ENCODE measurements at places on chromosomes 11 and 22. TPM values are rescaled to one million over a fixed set of nuclear protein-coding genes. Genes with fewer than 3 reads are reported as not detected.

DNA sequence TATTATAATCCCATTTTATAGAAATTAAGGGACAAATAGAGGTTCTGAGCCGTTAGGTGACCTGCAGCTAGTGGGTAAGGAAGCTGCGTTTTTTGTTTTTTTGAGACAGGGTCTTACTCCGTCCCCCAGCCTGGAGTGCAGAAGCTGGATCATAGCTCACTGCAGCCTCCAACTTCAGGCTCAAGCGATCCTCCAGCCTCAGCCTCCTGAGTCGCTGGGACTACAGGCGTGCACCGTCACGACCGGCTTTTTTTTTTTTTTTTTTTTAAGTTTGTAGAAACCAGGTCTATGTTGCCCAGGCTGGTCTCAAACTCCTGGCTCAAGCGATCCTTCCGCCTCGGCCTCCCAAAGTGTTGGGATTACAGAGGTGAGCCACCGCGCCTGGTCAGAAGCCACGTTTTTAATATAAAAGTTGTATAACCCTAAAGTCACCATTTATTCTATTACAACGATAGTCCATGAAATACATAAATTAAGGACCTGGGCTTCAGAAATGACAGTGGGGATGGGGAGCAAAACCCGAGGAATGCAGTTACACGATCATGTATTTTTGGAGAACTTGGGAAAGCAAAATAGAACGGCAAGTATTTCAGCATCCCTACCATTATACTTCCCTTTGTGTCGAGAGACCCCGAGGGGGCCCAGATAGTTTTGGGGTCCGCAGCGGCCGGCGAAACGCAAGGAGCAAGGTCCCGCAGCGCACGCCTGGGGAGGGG, 638 bp downstream of the SAAL1 start:
- H3K36me3 ChIP-seq: peaks cover 12% of the 10 kb centered on the region
- peak overlapping the region; percentile 13 for H3K27ac ChIP-seq
- peaks cover 10% of the 10 kb centered on the region for H3K4me1 ChIP-seq
- H3K4me3 ChIP-seq: peak overlapping the region; percentile 99
- peaks cover 2% of the 10 kb centered on the region for H3K27me3 ChIP-seq
- DNase-seq: no peak

- no peak for DNase-seq
- H3K36me3 ChIP-seq: no peaks in the 10 kb centered on the region
- H3K27me3 ChIP-seq: peaks cover 3% of the 10 kb centered on the region
- H3K4me1 ChIP-seq: peaks cover 9% of the 10 kb centered on the region
Measured at GRCh38 chr22:39947220-39948216, 12.7 kb upstream of the TMA7B start.

SCGB1A1 gene
- total RNA-seq: not detected

DNA sequence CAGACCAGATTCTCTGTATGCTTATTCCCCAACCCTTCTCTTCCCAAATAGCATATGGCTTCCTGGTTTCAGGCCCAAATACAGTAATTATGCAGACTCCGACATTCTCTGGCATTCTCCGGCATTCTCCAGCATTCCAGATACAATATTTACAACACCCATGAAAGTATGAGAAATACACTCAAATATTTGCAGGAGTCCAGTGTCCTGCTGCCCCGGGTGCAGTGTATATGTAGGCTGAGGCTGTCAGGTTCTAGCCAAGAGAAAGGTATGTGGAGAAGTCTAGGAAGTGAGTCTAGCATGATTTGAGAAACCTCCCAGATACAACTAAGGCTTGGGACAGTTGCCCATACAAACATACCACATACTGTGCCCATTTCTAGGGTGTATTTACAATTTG, 160.7 kb downstream of the SOX6 start:
- peak; percentile 28 for DNase-seq
- no peak overlapping the region for H3K4me3 ChIP-seq
- H3K27ac ChIP-seq: peak overlapping the region; percentile 11
- no peaks in the 10 kb centered on the region for H3K27me3 ChIP-seq

PPARA gene
- 27.8 TPM for total RNA-seq

GRCh38 chr22:44448271-44448830, 49.7 kb downstream of the RTL6 start:
- H3K27me3 ChIP-seq: peaks cover 8% of the 10 kb centered on the region
- no peaks in the 10 kb centered on the region for H3K36me3 ChIP-seq
- H3K27ac ChIP-seq: no peak overlapping the region
- H3K4me1 ChIP-seq: peaks cover 16% of the 10 kb centered on the region
- no peak overlapping the region for H3K4me3 ChIP-seq
- peak; percentile 89 for DNase-seq

GRCh38 chr11:2687782-2688191, 12.0 kb downstream of the KCNQ1OT1 start:
- H3K36me3 ChIP-seq: peaks cover 27% of the 10 kb centered on the region
- H3K4me1 ChIP-seq: peaks cover 78% of the 10 kb centered on the region
- H3K4me3 ChIP-seq: no peak overlapping the region
- DNase-seq: no peak
- no peak overlapping the region for H3K27ac ChIP-seq

POU2AF3 gene
- total RNA-seq: 2.7 TPM

OR8D1 gene
- not detected for total RNA-seq

DNA sequence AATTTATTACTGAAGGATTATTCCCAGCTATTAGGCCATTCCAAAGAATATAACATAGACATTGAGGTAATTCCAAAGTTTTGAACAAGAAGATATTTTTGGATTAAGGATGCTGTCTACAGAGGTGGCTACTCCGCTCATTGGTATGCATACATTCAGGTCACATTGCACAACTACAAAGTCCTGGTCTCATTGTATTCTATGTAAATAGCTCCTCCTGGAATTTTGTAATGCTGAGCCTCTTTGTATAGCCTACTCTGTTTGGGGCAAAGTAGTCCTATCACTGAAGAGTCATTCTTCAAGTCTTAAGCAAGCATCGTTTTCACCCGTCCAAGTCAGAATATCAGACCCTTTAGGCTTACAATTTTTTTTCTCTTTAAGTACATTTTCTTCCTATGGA, 142.4 kb downstream of the KIF18A start:
- H3K27ac ChIP-seq: no peak overlapping the region
- no peaks in the 10 kb centered on the region for H3K27me3 ChIP-seq
- no peaks in the 10 kb centered on the region for H3K4me1 ChIP-seq
- H3K4me3 ChIP-seq: no peak overlapping the region
- no peaks in the 10 kb centered on the region for H3K36me3 ChIP-seq

DNA sequence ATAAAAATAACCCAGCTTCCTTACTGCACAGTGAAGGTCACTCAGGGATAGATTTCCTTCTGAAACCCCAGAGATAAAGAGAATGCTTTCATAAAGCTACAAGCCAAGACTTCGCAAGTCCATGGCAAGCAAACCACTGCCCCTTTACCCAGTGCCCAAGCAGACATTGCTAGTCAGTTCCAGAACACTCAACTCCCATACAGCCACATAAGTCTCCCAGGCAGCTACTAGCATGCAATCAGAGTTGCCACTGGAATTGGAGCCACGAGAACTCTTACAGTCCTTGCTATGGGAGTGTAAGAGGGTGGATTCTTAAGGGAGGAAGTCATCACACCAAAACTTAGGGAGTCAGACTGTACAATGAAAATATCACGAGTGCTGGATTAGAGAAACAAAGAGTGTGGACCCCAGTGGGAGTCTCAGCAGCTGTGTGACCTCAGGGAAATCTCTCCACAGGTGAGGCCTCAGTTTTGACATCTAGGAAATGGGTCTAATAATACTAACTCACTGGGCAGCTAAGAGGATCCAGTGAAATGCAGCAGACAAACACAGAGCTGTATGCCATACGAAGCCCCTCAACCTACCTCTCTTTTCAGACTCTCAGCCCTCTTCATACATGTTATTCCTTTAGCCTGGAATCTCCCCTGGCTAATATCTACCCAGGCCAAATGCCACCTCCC, 526.6 kb downstream of the MN1 start:
- peaks cover 27% of the 10 kb centered on the region for H3K27me3 ChIP-seq
- no peak overlapping the region for H3K27ac ChIP-seq
- no peaks in the 10 kb centered on the region for H3K36me3 ChIP-seq
- no peak overlapping the region for H3K4me3 ChIP-seq

DNA sequence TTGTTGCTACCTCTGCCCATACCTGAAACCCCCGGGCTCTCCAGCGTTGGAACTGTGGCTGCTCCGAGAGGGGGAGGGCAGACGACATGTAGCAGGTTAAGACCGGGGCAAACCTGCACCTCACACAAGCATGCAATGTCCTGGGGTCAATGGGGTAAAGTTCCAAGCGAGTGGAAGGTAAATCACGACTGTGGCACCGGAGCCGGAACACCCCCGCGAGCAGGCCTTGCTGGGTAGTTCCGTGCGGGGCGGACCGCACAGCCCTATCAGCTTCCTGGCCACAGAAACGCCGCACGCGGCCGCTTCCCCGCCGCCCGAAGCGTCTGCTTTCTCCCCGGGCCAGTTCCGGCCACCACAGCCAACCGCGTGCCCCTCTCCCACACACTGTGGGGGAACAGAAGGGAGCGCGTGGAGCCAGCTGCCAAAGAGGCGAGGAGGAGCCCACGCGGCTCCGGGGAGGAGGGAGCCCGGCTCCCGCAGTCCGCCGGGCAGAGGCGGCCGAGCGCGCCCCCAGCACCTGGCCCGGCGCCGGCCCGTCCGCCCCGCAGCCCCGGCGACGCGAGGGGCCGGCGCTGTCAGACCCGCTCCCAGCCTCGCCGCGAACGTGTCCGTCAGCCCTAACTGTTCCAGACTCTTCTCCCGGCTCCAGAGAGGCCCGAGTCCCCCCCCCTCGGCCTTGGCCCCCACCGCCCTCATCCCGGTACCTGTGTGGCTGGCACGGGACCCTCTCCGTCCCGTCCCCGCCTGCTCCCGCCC, 1.6 kb downstream of the SPTBN2 start:
- H3K27ac ChIP-seq: no peak overlapping the region
- H3K27me3 ChIP-seq: peaks cover 53% of the 10 kb centered on the region
- H3K4me3 ChIP-seq: peak overlapping the region; percentile 47
- peak; percentile 24 for DNase-seq
- peaks cover 12% of the 10 kb centered on the region for H3K4me1 ChIP-seq

- peak overlapping the region; percentile 64 for H3K4me3 ChIP-seq
- H3K4me1 ChIP-seq: peaks cover 25% of the 10 kb centered on the region
- peaks cover 10% of the 10 kb centered on the region for H3K27me3 ChIP-seq
- DNase-seq: peak; percentile 52
- H3K36me3 ChIP-seq: no peaks in the 10 kb centered on the region
Measured at GRCh38 chr22:28883917-28884746, 760 bp downstream of the ZNRF3 start.

GRCh38 chr11:106962995-106963394, 55.3 kb downstream of the GUCY1A2 start:
- H3K4me1 ChIP-seq: peaks cover 2% of the 10 kb centered on the region
- no peak overlapping the region for H3K4me3 ChIP-seq
- DNase-seq: no peak
- H3K27ac ChIP-seq: no peak overlapping the region

GPHA2 gene
- not detected for total RNA-seq

SGSM1 gene
- 0.13 TPM for total RNA-seq

GRCh38 chr11:122158171-122158570, 42.2 kb upstream of the BLID start:
- H3K27me3 ChIP-seq: no peaks in the 10 kb centered on the region
- peak overlapping the region; percentile 87 for H3K27ac ChIP-seq
- H3K4me3 ChIP-seq: peak overlapping the region; percentile 37
- H3K36me3 ChIP-seq: no peaks in the 10 kb centered on the region
- DNase-seq: no peak

CNGA4 gene
- not detected for total RNA-seq

DNA sequence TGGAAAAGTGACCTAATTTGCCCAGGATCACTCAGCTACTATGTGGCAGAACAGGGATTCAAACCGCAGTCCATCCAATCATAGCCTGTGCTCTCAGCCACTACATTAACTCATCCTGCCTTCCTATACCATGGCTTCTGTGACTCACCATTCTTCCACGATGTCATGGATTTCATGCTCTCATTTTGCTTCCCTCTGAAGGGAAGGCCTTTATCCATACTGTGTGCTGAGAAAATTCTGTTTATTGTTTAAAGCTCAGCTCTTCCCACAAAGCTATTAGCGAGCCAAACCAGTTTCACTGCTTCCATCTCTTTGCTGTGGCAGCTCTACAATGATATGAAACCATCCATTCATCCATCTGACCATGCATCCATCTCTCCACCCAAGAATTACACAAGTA, 289.9 kb downstream of the TENM4 start:
- peaks cover 4% of the 10 kb centered on the region for H3K4me1 ChIP-seq
- no peaks in the 10 kb centered on the region for H3K36me3 ChIP-seq
- no peaks in the 10 kb centered on the region for H3K27me3 ChIP-seq
- no peak overlapping the region for H3K4me3 ChIP-seq
- H3K27ac ChIP-seq: no peak overlapping the region

- H3K4me3 ChIP-seq: no peak overlapping the region
- no peaks in the 10 kb centered on the region for H3K4me1 ChIP-seq
- H3K27ac ChIP-seq: no peak overlapping the region
- H3K27me3 ChIP-seq: no peaks in the 10 kb centered on the region
- H3K36me3 ChIP-seq: no peaks in the 10 kb centered on the region
Measured at GRCh38 chr11:16713594-16713993, 24.9 kb upstream of the C11orf58 start.

CRYAB gene
- 226 TPM for total RNA-seq

DNA sequence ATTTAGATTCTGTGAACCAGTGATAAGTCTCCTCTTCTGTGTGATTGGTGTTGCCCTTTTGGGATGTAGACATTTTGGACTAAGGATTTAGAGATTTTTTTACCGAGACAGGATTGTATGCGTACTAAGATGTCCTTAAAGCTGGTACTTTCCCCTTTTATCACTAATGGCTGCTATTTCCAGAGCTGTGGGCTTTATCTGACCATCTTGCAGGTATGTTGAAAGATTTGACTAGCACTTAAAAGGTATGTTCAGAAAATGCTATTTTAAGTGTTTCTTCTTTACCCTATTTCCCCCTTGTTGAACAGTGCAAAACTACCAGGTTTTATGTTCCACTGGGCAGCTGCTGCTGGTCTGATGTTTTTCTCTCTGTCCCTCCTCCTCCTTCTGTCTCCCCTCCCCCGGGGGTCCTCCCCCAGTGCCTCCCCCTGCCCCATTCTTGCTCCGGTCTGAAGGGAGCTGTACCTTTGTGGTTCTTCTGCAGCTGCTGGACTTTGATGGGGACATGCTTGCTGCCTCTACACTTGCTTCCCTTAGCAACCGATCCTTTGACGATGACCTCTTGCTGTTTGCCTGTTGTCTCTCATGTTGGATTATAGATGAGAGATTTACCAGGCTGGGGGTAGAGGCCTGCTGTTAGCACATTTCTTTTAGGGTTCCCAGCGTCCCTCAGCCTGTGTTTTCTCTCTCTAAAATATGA, 59.6 kb downstream of the ZNRF3 start:
- no peak overlapping the region for H3K4me3 ChIP-seq
- peaks cover 3% of the 10 kb centered on the region for H3K4me1 ChIP-seq
- H3K36me3 ChIP-seq: no peaks in the 10 kb centered on the region
- peak; percentile 22 for DNase-seq

All from muscle of leg (tissue), 16 donors.